A673 (cell line): ENCODE measurements at places on chromosomes 6 and 20. TPM values are rescaled to one million over a fixed set of nuclear protein-coding genes. Genes with fewer than 3 reads are reported as not detected.

JPH2 gene
- total RNA-seq = 1.0 and 1.1 TPM in 2 replicates

SLC13A3 gene
- total RNA-seq = 1.3 and 1.4 TPM in 2 replicates

SLC22A23 gene
- total RNA-seq = 6.2 TPM in 2 replicates

EZR gene
- 144 and 146 TPM in 2 replicates for total RNA-seq

CYP21A2 gene
- 0.15 TPM in 1 of 2 replicates, not detected in the other for total RNA-seq

CENPW gene
- total RNA-seq = 78.4 and 88.0 TPM in 2 replicates

NRN1 gene
- total RNA-seq = 37.0 and 46.1 TPM in 2 replicates

IL17A gene
- total RNA-seq = not detected in 2 replicates

PIGT gene
- 97.2 and 97.3 TPM in 2 replicates for total RNA-seq
